ENCODE measurements at places on chromosomes 12 and 14.

- DNase-seq = no peak
These were observed 102.6 kb upstream of the LMNTD1 start for GRCh38 chr12:25655702-25656101.

DNA sequence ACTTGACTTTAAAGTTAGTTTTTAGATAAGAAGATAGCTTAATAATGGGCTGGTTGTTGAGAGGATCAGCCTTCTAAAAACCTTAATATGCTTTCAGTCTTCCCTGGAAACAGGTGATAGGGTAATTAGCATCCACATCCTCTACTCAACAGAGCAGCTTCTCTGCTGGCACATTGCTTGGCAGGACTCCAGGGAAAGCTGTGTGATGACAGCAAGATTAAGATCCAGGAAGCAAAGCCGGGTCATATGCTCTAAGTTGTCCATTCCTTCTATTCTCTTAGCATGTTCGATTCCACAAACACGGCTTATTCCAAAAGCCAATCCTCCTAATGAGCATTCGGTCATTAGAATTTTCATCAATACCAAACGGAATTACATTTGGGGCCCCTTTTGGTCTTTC is 87.0 kb downstream of the HMGA2 start:
- peak; percentile 24 for DNase-seq

GRCh38 chr14:54105898-54106297 is 149.3 kb upstream of the BMP4 start:
- DNase-seq = no peak

- no peak for DNase-seq
These were observed 10.5 kb upstream of the HHIPL1 start for GRCh38 chr14:99634443-99634842.

- no peak for DNase-seq
These were observed 293.9 kb downstream of the RAD51B start for GRCh38 chr14:68113343-68113930.
